Stimulated activated naive B cell treated with anti-CD40 and anti-IgM and Interleukin-4, amounts not matched to agents 10 μg/mL and 1 μg/mL and 100 μg/mL, for 72 hours (primary cell): ENCODE measurements at places on chromosomes 6 and 20.

DNA sequence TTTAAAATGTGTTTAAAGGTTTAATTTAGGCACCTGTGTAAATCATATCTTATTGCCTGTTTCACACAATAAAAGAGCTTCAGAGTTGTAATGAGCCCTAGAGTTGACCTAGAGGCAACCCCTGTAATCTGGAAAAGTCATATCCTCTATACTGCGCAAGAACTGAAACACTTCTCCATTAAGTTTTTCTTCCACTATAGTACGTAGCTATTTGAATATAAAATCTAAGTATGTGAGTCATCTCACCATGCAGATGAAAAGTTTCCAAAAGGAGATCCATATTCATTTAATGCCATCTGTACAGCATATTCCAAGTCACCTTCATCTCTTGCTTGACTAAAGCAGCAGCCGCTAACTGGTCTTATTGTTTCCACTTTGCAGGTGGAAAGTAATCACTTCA lies 26.0 kb upstream of the TAAR1 start:
- DNase-seq: no peak

DNA sequence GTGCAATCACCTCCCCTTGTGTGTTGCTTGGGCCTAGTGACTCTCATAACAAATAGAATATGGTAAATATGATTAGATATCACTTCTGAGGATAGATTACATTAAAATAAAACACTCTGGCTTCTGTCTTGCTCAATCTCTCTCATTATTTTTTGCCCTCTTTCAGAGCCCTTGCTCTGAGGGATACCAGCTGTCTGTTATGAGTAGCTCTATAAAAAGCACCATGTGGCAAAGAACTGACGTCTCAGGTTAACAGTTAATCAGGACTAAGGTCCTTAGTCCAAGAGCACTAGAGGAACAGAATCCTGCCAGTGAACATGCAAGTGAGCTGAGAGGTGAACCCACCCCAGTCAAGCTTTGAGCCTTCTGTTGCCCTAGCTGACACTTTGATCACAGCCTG lies 402.2 kb upstream of the HTR1E start:
- no peak for DNase-seq

GRCh38 chr6:17914651-17915050 lies 72.8 kb downstream of the KIF13A start:
- no peak for DNase-seq

GRCh38 chr6:106685833-106686232 lies 56.5 kb downstream of the QRSL1 start:
- DNase-seq: no peak

DNA sequence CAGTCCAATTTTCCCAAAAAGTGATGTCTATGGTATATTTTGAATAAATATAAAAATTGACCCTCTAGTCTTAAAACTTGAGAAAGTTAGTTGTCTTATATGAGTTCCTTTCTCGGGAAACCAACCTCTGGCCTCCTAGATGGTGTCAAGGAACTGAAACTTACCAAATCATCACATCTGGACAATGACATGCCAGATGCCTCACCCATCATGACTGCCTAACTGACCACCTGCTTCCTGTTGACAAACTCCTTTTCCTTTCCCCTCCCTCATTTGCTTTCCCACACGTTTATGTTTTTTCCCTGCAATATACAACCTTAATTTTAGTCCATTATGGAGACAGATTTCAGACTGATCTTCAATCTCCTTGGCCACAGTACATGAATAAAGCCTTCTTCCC lies 731.0 kb downstream of the EPHA7 start:
- no peak for DNase-seq

- DNase-seq: no peak
Measured at GRCh38 chr6:7535498-7535897, 6.0 kb upstream of the DSP start.

DNA sequence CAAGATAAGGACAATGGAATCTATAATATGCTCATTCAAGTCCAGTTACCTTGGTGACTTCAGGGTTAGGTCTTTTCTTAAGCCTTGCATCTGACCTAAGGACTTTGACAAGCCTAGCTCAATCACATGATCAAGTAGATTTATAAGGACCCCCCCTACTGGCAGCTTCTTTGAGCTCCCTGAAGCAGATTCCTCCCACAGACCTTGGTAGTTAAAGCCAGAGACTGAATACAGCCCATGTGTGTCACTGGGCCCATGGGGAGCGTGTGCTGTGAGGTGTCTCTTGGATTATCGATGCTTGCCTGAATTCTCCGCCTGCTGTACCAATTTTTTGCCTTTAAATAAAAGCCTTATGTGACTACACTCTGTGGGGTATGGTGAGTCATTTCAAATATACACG lies 372.7 kb upstream of the RGS17 start:
- no peak for DNase-seq

DNA sequence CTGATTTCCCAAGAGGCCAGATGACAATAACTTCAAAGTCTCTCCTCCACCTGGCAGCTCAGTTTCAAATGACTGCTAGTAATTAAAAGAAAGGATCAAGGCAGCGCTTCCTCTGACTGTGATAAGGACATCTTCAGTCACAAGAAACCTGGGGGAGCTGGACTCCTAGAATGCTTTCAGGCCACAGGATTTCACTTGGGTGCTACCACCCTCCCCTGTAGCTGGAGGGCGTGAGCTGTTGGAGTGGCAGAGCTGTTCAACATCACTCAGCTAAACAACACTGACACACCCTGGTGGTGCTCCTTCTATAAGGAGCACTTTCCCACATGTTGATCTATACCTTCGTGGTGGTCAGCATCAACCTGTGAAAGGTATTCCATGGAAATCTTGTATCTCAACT lies 2.2 kb upstream of the CNR1 start:
- DNase-seq: no peak

GRCh38 chr6:151089978-151090377 lies 149.8 kb upstream of the AKAP12 start:
- DNase-seq: no peak

GRCh38 chr20:52497731-52498130 lies 306.2 kb upstream of the ZFP64 start:
- no peak for DNase-seq

DNA sequence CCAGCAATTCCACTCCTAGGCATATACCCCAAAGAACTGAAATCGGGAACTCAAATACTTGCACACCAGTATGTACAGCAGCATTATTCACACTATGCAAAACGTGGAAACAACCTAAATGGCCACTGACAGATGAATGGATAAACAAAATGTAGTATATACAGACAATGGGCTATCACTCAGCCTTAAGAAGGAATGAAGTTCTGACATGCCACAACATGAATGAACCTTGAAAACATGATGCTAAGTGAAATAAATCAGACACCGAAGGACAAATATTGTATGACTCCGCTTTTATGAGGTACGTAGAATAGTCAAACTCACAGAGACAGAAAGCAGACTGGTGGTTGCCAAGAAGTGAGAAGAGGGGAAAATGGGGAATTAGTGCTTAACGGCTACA lies 59.1 kb upstream of the CCN6 start:
- DNase-seq: no peak

GRCh38 chr20:36886859-36887751 lies 11.2 kb downstream of the TLDC2 start:
- DNase-seq: peak; percentile 73

- no peak for DNase-seq
Measured at GRCh38 chr6:167146977-167147376, 10.8 kb downstream of the GPR31 start.

GRCh38 chr20:35515949-35516645 lies 13.4 kb downstream of the C20orf173 start:
- DNase-seq: no peak

DNA sequence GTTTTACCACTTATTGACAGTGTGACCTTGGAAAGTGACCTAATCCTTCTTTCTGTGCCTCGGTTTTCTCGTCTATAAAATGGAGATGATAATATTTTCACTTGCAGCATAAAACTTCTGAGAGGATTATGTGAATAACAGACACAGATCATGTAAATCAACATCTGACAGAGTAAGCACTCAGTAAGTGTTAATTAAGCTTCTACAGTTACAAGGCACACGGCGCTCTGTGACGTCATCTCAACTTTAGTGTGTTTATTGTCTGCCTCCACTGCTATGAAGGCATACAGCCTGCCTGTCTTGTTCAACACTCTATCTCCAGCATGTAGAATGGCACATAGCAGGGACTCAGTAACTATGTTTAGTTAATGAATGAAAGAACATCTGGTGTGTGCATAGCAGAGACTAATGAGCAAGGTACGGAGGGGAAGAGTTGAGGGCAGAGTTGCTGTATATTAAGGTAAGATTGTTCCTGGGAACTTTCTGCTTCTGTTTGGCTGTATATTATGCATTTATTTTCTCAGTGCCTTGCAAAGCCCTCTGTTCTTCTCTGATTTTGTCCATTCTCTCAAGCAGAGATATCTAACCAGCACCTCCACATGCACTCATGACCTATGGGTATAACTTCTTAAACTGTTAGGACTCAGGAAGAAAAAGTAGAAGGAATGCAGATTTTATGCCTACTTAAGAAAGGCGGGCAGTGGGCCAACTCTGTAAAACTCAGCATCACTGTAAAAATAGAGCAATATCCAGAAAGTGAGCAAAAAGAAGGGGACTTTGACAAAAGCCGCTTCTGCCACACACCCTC lies 66.4 kb upstream of the STMND1 start:
- DNase-seq: no peak

GRCh38 chr20:63738687-63739129 lies 868 bp upstream of the SLC2A4RG start:
- DNase-seq: no peak

- no peak for DNase-seq
Measured at GRCh38 chr6:54050750-54051149, 60.5 kb upstream of the MLIP start.

- DNase-seq: no peak
Measured at GRCh38 chr6:113347436-113347835, 509.7 kb upstream of the MARCKS start.

DNA sequence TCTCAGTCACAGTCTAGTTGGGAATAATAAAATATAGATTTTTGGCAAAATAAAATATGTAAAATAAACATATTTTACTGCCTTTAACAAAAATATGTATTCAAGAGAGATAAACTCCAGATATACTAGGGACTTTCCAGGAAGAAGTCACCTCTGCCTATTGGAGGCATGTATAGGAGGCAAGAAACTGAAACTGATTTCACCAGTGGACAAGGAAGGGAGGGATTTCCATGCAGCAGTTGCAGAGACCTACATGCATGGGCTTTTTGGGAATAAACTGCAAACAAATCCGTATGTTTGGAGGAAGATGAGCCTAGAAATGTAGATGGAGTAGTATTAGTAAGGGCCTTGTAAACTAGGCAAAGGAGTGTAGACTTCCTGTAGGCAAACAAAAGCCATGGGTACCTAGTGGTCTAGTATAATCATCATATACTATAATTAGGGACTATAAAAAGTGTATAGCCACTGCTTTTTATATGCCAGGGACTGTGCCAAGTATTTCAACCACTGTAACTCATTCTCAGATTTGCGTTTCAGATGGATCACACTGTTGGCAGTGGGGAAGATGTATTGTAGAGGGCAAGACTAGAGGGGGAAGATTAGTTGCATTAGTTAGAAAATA lies 38.9 kb downstream of the CD109 start:
- no peak for DNase-seq

DNA sequence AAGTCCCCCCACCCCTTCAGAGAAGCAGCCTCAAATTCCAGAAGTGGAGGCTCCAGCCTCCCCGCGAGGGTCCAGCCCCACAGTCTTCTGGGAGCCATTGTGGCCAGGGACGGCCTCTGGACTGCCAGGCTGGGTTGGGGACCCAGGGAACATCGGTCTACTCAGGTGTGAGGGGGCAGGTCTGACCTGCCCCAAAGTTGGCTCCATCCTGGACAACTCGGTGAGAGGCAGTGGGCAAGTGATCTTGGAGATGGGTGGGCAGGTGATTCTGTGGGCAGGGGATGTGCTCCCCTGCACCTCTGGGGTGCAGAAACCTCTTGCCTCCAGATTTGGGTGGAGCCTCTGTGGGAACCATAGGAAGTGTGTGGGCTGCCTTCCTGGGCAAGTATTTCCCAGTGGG lies 12.2 kb upstream of the SLC22A7 start:
- no peak for DNase-seq

DNA sequence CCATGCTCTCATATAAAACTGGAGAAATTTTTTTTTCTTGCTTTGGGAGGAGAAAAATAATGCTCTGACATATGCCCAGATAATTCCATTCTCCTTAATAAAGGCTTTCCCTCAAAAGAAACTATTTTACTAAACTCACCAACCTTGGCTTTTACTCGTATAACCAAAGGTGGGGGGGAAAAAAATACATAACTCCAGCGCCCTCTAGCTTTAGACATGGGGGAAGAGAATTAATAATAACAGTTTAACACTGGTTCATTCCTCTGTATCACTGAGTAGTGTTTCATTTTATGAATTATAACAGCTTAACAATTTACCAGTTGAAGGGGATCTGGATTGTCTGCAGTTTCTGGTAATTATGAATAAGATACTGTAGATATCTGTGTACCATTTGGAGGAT lies 1226.1 kb downstream of the GRIK2 start:
- no peak for DNase-seq

- DNase-seq: no peak
Measured at GRCh38 chr6:50899306-50899870, 80.7 kb downstream of the TFAP2B start.

DNA sequence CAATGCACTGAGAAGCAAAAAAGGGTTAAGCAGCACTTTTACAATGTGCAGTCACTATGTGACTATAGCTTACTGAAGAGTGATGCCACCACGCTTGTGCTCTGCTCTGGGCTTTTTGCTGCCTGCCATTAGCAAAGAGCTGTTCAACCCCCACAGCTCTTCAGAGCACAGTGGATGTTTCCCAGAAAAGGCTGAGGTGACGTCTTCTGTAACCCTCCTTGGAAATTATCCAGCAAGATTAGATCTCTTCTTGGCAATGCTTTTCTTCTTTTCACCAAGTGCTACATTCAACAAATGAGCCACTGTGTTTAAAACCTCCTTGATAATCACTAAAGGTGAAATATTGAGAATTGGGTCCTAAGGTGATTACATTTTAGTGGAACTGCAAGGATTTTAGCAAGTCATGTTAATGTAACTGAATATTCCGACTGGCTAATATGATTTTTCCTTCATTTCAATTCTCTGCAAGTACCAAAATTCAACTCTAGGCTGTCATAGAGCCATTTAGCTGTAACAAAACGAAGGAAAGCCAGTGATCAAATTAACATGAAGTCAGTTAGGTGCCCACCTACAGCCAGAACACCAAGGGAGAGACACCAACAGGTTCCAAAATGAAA lies 34.9 kb downstream of the ELOVL5 start:
- no peak for DNase-seq

- DNase-seq: no peak
Measured at GRCh38 chr6:69622230-69622629, 174.6 kb downstream of the LMBRD1 start.

DNA sequence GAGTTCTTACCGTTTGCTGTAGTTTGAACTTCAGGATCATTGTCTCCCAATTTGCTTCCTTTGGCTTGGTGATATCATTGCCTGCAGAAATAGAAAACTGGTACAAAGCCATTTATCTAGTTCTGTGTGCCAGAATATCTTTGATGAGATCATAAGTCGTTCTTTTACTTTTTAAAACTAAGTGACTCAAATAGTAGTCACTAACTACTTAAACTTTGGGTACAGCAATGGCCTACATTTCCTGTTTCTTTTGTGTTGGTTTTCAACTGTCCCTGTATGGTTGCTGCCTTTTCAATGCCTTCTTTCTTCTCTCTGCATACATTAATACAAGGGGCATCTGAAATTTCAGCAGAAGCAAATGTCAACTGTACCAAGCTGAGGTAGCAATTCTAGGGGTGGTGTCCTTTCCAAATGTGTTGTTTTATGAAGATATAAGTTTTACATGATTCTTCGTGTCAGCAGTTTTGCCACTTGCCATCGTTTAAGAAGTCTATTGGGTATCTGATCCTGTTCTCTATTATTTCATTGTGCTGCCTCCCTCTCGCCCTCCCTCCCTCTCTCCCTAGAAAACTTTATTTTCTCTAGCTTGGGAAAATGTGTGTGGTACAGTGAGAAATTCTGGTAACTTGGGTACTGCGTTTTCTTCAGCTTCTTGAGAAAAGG lies 238.5 kb downstream of the FARS2 start:
- no peak for DNase-seq
